Fibroblast of skin of right biceps (primary cell): ENCODE measurements at places on chromosomes 6 and 20.
A peak's percentile ranks its signal among the peaks of the same experiment; 100 is the strongest.

DNA sequence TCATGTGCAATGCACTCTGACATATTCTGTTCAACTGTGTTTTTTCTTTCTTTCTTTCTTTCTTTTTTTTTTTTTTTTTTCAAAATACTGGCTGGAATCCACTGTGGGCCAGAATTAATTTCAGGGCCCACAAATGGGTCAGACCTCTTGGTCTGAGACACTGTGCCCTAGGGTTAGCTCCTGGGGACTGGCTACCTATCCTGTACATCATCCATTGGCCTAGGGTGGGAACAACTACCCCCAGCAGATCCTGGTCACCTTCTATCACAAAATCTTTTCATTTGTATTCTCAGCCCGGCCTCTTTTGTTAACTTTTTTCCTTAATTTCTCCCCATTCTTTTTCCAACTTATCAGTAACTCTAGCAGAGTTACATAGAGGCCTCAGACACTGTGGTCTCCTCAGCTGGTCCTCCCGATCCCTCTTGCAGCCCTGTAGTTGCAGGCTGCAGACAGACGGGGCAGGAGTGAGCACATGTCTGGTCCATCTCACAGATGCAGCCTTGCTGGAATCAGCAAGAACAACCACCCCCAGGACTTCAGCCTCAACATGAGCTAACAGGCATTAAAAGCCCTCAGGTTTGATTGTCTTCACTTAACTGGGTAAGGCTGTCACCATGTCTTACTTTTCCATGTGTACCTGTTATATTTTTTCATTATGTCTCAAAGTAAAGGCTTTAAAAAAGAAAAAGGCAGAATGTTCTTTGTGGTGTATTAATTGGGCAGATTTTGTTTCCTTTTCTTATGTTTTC lies 41.3 kb downstream of the TXLNB start:
- DNase-seq, result peak; percentile 45

DNA sequence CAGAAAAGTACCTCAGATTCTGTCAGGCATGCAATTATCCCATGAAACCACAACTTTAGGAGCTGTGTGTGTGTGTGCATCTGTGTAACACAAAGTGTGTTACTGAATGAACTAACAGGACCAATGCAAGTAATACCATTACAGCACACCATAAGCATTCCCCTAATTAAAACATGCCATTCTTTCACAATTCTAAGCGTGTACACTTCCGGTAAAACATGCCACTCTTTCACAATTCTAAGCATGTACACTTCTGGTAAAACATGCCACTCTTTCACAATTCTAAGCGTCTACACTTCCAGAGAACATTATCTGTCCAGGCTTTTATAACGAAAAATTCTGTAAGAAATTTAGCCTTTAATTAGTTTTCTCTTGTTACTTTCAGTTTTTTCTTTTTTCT lies 238.2 kb downstream of the GMDS start:
- DNase-seq, result peak; percentile 31

- DNase-seq, result peak; percentile 36
Measured at GRCh38 chr20:4469910-4470309, 251.8 kb upstream of the PRND start.

- peak; percentile 62 for DNase-seq
Measured at GRCh38 chr6:52263709-52264540, 19.6 kb upstream of the IL17F start.

- DNase-seq, result no peak
Measured at GRCh38 chr20:38120625-38120988, 44.5 kb downstream of the TGM2 start.

DNA sequence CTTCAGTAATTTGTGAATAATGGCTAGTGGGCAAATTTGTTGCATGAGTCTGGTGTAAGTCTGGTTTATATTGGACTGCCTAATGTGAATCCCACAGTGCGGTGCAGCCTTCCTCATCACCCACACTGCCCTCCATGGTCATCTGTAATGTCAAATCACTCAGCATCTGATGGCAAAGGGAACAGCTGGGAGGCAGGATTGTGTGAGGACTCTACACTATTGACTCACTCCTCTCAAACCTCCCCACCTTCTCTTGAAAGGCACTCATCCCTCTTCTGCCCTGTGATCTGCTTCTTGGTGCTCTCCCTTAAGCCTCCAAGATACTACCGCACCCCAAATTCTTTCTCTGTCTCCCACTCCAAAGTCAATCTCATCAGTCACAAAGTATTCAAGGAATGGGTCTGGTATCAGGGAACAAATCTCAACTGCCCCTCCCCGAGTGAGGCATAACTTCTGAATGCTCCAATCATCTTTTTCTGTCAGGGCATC lies 146.0 kb upstream of the BEND6 start:
- peak; percentile 80 for DNase-seq

DNA sequence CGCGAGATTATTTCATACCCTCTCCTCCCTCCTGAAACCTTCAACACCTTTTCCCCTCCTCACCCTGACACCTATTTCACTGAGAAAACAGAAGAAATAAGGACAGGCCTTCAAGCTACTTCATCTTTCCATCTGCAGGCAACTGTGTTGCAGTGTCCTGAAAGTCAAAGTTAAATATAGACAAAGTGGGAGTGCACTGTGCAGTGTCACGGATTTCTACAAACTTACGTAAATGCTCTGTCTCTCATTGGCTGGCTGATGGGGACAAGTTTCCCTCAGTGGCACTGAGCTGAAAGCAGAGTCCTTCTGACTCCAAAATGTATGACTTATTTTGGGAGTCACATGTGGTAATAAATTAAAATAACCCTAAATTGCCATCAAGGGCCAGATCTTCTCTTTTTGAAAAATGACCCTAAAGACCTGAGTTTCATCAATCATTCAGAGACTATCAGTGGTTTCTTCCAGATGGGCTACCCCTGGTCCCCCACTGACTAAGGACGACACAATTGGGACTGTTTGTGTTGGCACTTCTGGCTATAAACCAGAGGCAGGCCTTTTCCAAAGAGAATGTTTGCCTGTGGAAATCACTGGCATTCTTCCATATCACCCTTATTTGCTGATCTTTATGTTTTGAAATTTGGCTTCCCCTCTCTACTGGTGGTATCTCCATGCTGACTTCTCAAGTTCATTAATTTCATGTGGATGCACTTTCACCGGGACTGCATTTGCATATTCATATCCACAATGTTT lies 21.6 kb downstream of the ALDH8A1 start:
- no peak for DNase-seq

GRCh38 chr6:126344181-126344580 lies 4.3 kb downstream of the CENPW start:
- DNase-seq, result no peak

- DNase-seq, result no peak
Measured at GRCh38 chr20:41363601-41364000, 3.0 kb downstream of the EMILIN3 start.

DNA sequence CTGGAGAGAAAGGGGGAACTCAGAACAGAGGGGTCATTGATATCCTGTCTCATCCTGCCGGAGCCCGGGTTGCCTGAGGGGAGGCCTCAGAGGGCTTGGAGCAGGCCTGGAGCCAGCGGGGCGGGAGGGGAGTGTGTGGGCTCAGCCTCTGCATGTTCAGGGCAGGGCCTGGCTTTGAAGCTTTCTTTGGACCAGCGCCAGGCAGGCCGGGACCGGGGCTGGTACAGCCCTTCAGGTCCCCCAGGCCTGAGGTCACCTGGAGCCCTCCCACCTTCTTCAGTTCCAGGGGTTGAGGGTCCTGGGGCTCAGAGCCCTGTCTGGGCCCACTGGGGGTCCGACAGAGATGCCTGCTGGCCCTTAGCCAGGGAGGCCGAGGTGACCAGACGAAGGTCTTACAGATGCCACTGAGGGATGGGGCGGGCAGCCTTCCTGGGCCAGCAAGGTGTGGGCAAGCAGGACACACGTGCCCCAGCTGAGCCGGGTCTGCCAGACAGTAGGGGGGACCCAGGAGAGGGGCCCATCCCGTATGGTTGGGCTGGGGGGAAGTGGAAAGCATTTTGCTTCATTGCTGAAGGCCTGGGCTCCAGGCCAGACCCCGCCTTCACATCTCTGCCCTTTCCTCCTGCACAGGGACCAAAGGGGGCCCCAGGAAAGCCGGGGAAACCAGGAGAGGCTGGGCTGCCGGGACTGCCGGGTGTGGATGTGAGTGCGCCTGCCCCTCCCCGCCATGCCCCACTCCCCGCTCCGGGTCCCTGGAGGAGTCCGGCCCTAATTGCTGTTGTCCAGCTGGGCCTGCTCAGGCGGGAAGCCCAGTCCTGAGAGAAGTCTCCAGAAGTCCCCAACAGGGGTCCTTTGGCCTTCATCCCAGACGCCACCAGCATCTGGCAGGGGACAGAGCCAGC lies 2.0 kb downstream of the COL9A3 start:
- DNase-seq, result no peak

DNA sequence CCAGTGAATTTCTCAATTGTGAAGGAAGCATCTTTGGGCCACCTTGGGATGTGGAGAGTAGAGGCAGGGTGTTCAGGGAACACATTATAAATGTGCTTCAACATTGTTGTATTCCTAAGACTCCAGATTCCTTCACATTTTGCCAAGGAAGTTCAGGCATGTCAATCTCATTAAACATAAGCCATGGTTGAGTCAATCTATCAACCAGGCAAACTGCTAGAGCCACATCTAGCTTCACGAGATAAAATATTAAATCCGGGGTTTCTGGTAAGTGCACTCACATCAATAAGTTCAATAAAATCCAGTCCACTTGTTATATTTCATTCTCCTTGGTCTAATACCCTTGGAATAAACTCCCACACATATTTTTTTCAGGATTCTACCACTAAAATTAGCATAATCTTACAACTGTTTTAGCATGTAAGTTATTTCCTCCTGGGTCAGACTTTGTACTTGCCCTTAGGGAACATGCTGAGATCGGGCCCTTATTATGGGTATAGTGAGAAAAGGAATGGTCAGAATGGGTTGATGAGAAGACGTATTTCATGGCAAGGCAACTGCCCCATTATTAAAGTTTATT lies 93.6 kb downstream of the ADTRP start:
- DNase-seq, result no peak

GRCh38 chr6:121765060-121765459 lies 329.6 kb downstream of the GJA1 start:
- DNase-seq, result peak; percentile 27

- no peak for DNase-seq
Measured at GRCh38 chr20:35296101-35296554, 3.9 kb upstream of the FAM83C start.

DNA sequence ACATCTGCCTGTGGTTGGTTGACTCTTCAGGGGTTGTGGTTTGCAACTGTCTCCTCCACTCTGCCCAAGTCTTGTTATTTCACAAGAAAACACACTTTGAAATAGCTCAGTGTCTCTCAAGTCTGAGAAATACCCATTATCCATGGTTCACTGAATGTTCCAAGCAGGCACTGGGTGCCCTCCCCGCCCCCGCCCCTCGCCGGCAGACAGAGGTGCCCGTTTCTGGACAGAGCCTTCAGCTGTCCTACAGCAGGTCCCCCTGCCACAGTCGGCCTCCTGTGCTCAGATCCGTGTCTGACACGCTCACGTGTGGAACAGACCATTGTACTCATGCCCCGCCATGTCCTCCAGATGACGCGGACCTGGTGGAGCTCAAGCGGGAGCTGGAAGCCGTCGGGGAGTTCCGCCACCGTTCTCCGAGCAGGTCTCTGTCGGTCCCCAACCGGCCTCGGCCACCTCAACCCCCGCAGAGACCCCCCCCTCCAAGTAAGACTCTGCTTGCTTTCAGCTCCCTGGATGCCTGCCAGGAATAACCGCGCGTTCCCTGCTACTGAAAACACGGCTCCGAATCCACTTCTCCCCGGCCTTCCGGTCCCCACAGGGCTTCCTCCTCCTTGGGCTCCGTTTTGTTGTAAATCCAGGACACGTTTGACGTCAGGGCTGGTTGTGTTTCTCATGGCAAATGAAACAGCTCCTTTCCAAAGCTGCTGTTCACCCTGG lies 81.4 kb downstream of the SERAC1 start:
- DNase-seq, result peak; percentile 48

DNA sequence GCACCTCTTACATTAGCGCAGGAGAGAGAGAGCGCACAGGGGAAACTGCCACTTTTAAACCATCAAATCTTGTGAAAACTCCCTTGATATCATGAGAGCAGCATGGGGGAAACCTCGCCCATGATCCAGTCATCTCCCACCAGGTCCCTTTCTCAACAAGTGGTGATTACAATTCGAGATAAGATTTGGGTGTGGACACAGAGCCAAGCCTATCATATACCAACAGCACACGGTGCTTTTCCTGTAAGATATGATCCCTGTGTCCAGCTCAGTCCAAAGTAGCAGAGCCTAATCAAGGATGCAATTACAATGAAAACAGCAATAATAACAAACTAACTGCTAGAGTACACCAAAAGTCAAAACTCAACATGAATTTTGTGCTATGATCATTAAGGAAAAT lies 148.7 kb upstream of the TCF21 start:
- DNase-seq, result no peak

DNA sequence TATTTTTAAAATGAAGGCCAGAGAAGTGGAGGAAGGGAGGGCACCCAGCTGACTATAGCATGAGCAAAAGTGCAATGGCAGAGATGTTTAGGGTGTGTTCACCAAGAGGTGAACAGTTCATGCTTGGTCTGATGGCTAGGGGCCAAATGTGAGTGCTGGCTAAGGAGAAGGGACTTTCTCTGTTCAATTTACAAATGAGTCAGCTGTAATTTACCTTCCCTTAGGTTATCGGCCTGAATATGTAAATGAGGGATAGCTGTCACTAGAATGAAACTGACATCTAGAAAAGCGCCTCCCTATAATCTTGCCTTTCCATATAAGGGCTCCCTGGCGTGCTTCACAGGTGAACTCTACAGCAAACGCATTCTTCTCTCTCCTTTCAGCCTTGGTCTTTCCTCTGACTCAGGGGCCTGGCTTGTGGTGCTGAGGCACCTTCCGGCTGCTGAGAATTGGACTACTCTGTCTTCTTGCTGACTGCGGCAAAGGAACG lies 114.7 kb upstream of the BACH2 start:
- no peak for DNase-seq

- no peak for DNase-seq
Measured at GRCh38 chr20:50389438-50389807, 120.8 kb upstream of the PTPN1 start.

DNA sequence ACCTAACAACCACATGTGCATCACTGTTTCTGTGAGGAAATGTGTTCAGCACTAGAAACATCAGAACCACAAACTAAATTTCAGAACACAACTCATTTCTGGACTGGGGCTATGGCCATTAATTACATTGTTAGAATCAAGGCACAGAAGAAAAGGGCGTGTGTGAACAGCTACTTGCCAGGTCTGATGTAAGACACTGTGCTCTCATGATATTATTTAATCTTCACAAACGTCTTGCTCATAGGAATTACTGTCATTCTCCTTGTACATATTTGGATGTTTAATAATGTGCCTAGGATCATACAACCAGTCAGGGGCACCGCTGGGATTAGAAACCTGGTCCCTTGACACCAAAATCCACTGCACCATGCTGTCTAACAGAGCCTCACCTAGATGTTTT lies 14.8 kb downstream of the ADGRF1 start:
- DNase-seq, result no peak

- no peak for DNase-seq
Measured at GRCh38 chr6:66949191-66949661, 1242.2 kb upstream of the EYS start.
